DMS153 (cell line): ENCODE measurements at places on chromosomes 3 and 15.

DNA sequence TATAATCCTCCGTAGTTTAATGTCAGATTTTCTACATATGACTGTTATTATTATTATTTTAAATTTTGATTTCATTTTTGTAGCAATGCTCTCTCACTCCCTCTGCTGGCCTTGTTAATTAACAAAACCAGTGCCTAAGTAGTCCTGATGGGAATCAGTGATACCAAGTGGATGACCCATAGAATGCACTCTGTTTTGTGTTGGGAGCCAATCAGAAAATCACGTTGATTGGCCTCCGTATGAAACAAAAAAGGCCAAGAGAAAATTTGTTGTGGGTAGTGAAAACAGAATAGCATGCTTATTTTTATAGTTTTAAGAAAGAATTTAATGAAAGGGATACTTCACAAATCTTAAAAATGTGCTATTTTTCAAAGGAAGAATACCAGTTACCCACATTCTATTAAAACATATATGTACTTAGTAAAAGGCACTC, 34.4 kb upstream of the MEIS2 start:
- DNase-seq = no peak

- DNase-seq = no peak
These were observed 99.2 kb downstream of the AGBL1 start for GRCh38 chr15:86178845-86179244.

DNA sequence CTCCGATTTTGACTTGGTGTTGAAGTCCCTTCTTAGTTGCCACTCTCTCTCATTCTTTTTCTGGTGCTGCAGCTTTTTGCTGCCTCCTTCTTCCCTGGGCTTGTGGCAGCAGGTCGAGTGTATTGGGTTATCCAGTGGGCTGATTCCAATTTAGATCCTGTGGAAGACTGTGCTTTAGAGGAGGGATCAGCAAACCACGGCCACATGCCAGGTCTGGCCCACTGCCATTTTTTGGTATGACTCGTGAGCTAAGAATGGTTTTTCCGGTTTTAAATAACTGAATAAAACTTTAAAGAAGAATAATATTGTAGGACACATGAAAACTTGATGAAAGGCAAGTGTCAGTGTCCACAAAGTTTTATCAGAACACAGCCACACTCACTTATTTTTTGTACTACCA, 330.5 kb downstream of the ROBO2 start:
- DNase-seq = no peak

DNA sequence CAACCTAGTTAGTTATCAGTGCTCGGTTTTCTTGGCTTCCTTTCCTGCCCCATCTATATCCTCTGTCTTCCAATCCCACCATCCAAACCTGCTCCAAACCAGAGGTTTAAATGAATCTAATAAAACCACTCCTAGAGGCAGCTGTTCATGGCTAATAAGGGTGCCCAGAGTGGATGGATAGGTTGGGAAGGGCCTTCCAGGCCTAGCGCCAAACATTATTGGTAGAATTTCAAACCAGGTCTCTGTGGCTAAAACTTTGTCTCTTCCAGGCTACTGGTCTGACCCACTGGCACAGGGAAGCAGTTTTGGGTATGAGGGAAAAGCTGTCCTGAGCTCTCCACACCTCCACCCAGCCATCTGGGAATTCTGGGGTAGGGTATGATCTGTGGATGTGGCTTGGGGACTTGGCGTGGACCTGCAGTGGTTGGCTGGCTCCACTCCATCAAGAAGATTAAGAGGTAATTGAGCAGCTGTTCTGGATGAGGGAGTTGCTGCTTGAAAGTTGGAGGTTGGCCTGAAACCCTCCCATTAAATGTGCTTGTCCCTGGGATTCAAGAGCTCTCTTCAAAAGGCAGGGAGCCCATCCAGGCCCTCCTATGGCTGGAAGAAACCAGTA, 29.3 kb upstream of the INSYN1 start:
- DNase-seq = no peak

- DNase-seq = no peak
These were observed 8.0 kb upstream of the KBTBD8 start for GRCh38 chr3:66989860-66990696.

- no peak for DNase-seq
These were observed 772 bp downstream of the FAM81A start for GRCh38 chr15:59438625-59439290.

DNA sequence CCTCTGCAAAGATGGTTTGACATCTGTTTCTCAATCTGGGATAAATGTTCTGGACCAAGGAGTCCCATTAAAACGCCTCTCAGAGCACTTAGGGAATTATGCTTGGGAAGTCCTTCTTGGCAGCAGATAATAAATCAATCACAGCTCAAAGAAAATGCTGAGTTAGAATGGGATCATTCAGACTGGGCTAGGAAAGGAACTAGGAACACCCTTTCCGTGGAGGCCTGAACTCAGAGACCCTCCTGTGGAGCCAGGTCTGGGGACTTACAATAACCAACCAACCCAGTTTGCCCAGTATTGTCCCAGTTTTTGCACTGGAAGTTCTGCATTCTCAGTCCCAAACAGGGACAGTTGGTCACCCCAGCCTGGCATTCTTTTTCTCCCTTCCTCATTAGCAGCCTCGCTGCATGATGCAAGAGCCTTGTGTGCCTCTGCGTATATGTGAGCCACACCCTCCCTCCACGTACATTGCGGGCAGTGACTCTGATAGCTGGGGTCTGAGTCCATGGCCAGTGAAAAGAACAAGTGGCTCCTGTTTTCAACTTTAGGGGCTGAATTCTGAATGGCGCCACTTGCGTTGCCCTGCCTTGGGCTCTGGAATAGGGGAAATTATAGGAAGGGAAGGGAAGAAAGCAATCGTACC, 88.7 kb downstream of the SEMA5B start:
- no peak for DNase-seq

DNA sequence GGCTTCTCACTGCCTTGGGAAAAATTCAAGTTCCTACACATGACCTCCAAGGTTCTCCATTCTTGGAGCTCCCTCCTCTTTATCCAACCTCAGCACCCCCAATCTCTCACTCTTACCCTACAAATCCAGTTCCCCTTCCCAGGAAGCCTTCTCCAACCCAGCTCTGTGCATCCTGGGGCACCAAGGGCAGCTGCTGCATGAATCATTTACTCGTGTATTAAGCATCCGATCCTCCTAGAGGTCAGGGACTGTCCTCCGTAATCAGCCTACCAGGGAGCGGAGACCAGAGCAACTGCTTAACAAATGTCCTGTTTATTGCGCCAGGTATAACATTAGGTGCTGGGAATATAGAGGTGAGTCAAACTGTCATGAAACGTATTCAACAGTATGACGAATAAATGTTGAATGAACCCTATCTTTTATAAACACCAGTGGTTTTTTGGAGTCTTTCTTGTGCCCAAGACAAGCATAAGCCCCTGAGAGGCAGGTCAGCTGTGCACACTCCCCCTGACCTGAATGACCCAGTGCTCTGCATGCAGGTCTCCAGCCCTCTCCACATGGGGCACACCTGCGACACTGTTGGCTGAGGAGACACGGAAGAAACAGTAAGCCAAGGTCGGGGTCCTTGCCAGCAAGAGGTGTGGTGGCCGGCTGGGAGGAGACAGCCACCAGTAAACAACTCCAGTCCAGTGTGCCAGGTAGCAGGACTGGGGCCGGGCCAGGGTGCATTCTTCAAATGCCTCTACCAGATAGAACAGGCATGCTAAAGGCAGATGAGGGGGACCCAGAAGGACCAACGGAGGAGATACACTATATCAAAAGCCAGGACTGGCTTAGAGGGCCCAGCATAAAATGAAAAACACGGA, 27.6 kb downstream of the ANP32A start:
- no peak for DNase-seq

GRCh38 chr15:61079529-61079928, 149.6 kb downstream of the RORA start:
- DNase-seq = no peak

DNA sequence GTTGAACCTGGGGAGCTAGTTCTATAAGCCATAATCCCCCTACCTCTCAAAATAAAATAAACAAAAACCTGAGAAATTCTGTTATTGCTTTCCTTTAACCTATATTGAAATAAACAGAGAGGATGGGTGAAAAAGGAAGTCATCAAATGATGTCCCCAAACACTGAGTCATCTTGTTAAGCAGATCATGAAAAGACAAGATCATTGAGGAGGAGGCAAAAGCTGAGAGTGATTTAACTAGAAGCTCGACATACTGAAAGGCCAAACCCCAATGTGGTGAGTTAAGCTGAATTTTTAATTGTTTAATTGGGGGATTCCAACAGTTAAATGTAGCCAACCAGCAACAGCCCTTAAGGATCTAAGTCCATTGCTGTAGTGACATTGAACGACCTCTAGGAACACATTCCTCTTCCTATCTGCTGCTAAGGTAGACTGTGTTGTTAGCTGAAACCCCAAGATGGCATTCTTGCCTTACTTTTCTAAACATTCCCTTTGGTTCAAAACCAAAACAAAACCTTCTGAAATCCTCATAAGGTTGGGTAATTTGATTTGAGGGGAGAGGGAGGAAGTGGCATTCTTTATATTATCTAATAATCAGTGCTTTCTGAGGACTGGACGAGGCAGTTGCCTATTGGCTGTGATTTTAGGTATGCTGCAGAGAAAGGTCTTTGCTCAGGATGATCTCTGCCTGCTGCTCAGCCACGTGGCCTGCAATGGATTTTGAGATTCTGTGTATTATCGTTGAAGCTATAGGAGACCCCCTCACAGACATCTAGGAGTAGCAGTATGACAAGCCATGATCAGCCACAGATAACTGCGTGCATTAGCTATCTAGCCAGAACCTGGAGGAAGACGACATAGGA, 62.7 kb upstream of the BNIP2 start:
- no peak for DNase-seq

DNA sequence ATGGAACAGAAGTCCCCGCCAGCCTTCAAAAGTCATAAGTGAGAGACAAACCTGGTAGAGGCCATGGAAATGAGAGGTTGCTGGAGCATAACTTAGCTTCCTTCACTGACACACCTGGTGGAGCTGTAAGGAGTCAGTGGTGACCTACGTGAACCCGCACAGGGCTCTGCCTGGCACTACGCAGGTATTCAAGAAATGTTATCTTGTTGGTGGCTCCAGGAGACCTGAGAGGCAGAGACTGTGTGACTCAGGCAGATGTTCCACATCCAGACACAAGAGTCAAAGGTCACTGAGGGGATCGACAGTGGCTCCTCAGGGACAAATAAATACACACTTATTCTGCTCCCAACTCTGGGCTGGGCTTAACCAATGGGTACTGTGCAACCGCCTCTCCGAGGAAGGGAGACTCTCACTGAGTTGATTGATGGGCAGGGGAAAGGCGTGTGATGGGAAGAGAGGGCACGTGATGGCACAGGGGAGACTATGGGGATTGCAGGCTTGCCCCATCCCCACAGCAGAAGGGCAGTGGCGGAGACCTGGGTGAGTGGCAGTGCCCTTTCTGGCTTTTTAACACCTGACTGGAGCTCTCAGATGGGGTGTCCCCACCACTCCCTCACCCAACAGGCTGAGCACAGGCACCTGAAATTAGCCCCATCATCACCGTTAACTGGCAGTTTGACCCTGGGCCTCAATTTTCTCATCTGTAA, 111.7 kb upstream of the SMAD3 start:
- no peak for DNase-seq

DNA sequence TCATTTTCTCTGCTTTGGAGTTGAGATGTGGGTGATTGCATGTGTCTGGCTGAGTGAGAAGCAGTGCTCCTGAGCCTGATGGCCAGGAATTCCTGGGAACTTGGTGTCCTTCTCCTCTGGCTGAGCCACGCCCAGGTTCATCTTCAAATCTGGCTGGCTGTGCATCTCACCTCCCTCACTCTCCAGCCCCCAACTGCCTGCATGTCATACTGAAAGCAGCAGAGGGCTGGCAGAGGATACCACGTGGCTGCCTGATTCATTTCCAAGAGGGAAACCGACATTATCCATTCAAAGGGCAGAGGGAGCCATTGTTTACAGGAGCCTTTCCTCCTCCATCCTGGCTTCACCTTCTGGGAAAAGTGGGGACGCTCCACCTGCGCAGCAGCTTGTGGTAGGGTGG, 57.4 kb downstream of the ABHD5 start:
- DNase-seq = no peak

- no peak for DNase-seq
These were observed 181.0 kb downstream of the ABHD5 start for GRCh38 chr3:43871627-43872245.

GRCh38 chr3:184766555-184767261, 45.3 kb upstream of the VPS8 start:
- DNase-seq = no peak

DNA sequence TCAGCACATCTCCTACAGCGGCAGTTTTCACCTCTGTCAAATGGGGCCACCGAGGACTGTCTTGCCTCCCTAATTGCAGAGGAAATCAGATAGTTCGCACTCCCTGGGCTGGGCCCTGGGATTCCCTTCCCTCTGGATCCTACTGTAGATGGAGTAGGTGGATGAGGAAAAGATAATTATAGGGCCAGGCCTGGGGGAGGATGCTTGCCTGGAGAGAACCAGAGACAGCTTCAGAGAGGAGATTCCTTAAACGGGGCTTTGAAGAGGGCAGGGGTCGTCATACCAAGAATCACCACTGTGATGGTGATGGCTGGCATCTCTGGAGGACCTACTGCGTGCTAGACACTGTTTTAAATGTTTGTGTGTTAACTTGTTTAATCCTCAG, 50.8 kb upstream of the SLC6A6 start:
- DNase-seq = no peak

DNA sequence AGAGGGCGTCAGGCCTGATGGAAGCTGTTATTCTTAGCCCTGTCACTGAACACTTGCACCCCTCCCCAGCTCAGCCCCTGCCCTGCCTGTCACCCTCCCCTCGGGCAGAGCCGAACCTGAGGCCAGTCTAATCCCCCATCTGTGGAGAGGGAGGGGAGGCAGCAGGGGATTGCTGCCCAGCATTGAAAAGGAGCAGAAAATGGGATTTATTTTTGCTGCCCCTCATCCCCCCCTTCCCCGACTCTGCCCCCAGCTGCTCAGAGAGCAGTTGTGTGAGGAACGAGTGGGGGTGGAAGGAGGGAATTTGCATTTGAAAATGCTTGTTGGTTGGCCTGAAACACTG, 71.6 kb downstream of the EPHB3 start:
- no peak for DNase-seq
